ENCODE measurements at places on chromosomes 1 and 21.

GRCh38 chr1:218447010-218447689 lies 102.0 kb downstream of the TGFB2 start:
- DNase-seq = no peak

DNA sequence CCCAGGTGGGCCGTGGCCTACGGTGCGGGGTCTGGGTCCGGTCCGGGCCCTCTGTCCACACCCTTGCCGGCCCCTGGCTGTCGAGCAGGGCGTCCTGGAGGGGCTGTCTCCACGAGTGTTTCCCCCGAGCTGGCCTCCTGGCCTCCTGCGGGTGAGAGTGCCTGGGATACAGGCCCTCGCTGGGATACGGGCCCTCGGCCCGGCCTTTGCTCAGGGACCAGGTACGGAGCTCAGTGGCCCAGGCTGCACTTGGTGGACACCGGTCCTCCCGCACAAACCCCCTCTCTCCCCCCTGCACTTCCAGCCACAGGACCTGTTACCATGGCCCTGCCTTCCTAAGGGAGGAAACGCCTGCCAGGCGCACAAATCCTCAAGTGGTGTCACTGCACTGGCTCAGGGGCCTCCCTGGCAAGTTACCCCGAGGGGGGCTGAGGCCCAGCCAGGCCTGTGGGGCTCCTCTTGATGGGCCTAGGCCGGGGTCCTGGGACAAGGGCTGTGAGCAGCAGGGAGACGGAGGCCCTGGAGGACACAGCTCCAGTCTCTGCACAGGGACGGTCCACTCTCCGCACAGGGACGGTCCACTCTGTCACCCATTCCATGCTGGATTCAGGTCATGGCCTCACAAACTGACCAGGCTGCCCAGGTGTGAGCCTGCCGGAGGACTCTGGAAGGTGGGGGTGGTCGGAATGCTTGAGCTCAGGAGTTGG lies 18.2 kb upstream of the RNF223 start:
- DNase-seq = no peak

DNA sequence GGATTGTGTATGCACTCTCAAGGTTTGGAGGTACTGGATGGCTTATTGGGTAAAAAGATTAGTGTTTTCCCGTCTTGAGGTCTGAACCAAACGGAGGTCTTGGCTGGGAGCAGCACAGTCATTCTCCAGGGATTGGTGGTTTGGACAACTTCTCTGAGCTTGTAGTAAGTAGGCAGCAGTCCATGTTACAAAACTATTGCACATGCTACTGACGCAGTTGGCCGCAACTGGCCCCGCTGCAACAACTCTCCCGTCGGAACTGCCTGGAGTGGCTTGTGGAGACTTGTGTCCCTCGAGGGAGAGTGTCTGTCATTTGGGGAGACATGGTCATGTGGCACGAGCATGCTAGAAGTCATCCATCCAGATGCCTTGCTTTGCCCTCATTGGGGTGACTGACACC lies 276.0 kb downstream of the TM2D1 start:
- DNase-seq = no peak

DNA sequence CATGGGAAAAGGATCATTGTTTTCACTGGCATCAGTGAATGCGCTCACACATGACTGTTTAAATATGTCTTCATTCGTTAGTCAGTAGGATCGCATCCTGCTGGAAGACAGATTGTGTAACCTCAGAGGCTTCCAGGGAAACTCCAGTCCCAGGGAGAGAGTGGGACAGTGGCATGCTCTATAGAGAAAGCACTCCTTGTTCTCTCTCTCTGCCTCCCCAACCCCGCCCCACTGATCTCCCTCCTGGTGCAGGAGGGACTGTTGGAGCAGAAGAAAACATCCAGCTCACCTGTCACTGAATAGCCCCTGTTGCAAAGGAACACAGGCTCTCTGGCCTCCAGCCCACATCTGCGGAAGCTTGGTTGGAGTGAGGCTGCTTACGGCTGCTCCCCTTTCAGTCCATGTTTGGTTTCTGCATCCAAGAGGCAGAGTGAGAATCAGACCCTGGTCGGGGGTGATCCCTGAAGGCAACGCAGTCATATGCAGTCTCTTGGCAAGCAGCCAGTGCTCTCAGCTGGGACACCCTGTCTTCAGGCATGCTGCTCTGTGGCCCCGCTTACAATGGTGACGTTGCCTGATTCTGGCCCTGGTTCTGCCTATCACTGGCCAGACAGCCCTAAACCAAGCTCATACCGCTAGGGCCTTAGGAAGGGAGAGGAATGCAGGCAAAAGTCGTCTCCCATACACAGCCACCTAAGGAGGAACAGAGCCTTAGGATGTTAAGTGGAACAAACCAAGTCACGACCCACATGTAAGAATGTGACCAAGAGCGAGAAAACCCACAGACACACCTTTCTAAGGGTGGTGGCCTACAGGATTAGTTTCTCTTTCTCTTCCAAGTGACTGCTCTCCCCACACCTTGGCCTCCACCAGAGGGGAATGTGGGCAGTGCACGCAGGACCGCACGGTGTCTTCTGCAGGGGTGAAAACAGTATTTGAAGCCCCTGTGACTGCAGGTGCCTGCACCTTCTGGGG lies 39.7 kb downstream of the BACE2 start:
- DNase-seq = no peak

DNA sequence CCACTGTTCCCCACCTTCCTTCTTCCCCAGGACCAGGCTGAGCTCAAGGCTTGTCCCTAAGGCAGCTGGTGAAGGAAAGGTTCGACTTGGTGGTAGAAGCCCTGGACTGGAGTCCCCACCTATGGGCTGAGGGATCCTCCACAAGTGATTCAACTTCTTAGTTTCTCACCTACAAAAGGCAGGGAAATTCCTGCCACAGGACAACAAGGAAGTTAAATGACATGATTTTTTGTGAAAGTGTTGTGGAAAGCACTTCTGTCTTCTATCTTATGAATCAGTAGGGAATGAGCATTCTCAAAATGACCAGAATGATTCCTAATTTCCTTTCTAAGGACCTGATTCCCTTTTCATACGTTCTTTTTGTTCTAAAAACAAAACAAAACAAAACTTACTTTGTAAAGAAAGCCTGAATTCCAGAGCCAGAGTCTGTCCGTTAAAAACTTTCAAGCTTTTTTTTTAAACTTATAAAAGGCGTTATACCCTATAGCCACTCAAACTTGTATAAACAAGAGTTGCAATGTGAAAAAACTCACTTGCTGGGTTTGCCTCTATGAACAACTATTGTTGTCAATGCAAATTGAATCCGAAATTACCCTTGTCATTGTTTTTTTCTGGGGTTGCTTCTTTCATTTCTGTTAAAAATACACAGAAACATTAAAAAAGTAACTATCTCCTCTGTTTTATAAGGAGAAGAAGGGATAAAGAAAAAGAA lies 12.2 kb downstream of the KCNJ15 start:
- DNase-seq = no peak
